ENCODE measurements at places on chromosomes 16 and 17.

DNA sequence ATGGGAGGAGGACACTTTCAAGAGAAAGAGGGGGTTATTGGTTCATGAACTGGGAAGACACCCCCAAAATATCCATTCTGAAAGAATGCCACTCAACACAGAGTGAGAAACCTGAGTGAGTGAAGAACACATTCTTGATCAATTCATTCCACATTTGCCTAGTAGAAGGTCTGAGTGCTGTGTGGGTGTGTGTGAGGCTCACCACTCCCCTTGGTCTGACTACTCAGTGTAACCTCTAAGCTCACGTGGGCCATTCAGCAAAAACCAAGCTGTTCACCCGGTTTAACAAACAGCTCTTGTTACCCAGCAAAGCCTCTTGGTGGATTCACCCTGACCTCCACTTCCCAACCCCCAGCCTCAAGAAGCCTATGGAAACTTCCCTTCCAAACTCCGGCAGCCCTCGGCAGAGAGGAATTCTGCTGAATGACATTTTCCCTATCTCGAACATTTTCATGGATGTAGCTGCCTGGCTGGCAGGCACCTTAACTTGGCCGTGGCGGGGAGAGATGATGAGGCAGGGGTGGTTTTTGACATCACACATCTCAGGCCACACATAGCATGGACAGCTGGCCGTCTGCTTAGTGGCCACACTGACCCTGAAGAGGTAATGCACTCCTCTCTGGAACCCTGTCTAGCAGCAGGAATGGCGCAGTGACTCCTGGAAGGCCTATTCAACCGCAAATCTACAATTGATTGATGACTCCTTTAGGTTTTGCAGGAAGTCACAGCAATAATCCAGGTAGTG is 11.6 kb downstream of the ST6GALNAC1 start:
- DNase-seq, result no peak

GRCh38 chr17:75094871-75095399 is 7.2 kb downstream of the SLC16A5 start:
- DNase-seq, result no peak

DNA sequence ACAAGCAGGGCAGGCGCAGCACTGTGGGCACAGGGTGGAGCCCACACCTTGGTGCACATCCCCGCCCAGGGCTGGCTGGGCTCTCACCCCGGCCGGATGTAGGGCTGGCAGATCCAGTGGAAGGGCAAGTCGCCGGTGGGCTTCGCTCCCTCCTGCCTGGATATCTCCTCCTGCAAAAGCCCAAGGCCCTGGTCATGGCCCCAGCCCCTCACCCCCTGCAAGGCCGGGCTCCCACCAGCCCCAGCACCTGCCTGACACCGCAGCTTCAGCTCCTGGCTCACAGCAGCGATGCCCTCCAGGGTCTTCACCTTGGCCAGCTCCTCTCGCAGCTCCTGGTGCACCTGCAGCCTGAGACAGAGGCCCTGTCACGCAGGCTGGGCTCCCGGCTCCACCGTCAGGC is 5.0 kb downstream of the DUS1L start:
- DNase-seq, result no peak

DNA sequence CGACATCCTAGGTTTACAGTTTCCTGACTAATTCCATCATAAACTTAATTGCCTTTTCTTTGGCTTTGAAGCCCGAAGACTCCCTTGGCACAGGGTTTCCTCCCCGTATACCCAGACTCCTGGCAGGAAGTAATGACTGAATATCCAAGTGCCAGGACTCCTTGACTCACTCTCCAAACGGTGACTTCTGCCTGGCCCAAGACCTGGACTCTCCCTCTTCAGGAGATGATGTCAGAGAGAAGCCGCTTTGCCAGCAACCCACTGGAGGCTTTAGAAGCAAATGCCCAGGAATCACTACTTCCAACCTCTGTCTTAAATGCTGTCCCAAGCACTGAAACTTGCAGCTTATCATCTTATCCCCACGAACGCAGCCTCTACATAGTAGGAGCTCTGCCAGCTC is 146.5 kb downstream of the RGS9 start:
- no peak for DNase-seq

DNA sequence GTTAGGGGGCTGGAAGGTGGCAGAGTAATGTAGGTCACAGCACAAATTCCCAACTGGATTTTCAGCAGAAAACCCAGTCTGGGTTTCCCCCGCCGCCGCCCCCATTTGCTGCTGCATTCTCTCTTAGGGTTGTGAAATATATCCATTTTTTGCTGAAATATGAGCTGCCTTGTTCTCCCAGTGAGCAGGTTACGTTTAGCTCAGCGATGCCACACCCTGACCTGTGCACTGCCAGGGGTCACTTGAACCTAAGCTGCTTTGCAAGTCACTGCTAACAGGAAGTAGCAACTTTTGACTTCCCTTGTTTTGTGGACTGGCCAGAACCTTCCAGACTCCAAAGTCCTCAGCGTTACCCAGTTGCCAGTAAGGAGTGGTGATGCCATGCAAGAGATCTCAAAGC is 274.1 kb downstream of the CPPED1 start:
- no peak for DNase-seq

DNA sequence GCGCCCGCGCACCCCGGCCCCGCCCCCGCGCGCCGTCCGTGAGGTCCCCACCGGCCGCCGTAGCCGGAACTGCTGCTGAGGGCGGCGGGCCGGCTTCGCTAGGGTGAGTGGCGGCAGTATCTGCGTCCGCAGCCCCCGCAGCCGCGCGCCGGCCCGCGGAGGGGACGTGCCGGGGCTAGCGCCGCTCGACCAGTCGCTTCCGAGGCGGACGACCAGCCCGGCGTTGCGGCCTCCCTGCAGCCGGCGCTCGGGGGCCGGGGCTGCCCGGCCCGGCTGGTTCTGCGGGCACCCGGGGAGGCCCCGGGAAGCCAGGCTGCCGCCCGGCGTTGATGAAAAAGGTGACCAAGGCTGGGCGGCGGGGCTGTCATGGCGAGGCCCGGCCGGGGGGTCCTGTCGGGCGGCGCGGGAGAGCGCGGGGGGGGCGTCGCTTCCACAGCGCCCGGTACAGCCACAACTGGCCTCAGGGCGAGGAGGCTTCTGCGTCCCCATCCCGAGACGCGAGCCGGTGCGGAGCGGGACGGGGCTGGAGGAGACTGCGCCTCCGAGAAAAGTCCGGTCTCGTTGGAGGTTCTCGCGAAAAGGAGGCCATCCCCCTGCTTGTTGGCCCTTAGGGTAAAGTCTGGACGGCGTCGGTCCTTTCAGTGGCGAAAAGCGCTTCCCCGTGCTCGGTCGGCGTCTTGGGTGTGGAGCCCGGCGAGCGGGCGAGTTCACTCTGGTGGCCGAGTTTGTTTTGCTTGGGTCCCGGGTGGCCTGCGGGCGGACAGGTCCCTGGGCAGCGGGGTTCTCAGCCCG is at the start of gene CRAMP1:
Gene CRAMP1 (plus strand): TSS at position 41 of the 792 bp plus-strand sequence. CDS start 2,280 bp downstream, outside the sequence.
- DNase-seq, result no peak

GRCh38 chr16:28193530-28194423 is 18.0 kb downstream of the XPO6 start:
- DNase-seq, result no peak

- peak; percentile 12 for DNase-seq
These were observed 95.2 kb upstream of the AXIN2 start for GRCh38 chr17:65656390-65657250.

DNA sequence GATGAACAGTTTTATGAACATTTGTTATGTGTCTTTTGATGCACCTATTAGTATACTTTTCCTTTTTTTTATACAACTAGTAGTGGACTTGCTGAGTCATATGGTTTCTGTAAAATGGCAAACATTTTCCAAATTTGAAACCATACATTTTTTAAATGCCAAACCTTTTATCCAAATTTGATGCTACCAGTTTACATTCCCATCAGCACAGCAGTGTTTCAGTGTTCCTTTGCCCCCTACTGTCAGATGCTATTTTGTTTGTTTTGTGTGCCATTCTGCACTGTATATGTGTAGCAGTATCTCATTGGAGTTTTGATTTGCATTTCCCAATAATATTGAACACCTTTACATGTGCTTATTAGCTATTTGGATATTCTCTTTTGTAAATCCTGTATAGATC is 219.4 kb downstream of the TANC2 start:
- no peak for DNase-seq

DNA sequence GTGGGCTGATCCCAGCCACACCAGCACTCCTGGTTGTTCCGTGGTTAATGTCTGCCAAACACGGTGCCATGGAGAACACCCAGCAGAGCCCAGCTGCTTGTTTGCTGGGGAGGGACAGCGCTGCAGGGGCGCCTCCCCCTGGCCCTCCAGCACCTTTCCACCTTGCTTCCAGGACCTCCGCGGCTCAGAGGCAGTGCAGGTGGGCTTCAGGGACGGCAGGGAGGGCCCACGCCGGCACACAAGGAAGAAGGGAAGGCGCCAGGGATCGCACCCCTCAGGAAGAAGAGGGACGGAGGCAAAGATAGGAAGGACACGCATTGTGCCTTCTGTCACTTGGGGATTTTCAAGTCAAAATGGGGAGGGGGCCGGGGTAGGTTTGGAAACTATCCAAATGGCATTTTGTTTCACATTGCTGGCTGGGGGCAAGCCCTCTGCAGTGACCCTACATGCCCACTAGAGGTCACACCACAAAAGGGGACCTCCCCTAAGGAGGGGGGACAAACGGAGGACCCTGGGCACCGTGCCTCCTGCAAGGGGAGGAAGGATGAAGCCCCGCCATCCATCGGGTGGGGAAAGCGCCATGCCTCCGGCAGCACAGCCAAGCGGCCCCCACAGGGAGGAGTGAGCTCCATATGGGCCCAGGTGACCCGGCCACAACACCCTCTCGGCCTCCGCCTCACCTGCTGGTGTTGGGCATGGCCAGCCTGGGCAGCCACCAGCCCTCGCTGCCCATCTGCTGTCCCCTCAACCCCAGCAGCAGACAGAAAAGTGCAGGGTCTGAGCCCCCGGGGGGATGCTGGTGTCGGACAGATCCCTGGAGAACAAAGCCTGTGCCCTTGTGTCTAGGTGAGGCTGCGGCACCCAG is 7.5 kb upstream of the C16orf95 start:
- DNase-seq, result peak; percentile 12

- no peak for DNase-seq
These were observed 120.6 kb downstream of the NPIPB5 start for GRCh38 chr16:22631264-22631663.

DNA sequence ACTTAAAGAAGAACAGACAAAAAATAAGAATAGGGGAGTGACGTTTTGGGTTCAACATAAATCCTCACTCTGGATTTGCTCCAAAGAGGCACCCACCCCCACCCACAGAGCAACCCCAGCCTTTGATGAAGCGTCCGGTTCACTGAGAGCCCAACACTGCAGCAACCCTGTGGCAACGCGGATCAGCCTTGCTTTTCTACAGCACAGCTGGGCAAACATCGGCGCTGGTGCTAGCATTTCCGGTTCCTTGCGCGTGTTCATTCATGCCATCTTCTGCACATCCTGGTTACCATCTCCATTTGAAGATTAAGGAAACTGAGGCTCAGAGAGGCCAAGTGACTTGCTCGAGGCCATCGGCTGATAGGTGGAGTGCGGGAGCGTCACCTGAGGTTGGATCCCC is 8.7 kb upstream of the GINS2 start:
- DNase-seq, result no peak

DNA sequence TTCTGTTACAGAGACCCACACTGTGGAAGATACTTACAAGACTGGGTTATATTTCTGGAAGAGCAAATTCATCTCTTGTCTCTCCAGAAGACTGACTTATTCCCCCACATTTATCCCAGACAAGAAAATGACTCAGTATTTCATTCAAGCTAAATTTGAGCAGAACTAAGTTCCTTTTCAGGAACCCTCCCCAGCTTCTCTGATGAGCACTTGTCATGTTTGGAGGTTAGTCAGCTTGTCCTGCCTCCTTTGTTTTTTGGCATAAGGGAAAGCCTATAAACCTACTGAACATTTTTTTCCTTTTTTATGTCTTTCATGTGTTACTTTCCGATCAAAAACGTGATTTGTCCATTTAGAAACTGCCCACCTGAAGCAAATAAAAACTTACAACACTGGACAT is 198.0 kb downstream of the C16orf95 start:
- no peak for DNase-seq

DNA sequence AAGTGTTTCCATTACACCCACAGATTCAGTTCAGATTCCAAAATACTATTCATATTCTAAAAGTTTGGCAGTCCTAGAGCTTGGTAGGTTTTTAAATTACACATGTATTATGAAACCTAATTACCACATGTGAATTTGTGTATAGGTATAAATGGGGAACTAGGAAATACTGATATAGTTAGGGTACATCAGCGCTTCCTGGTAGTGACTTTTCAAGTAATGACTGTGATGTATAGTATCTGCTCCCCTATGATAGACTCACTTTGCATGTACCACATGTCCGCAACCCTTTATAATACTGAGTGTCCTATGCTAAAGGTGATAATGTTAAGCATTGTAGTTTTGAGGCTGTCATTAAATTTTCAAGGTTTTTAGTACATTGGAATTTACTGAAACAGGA is 22.9 kb downstream of the CDK12 start:
- DNase-seq, result no peak

DNA sequence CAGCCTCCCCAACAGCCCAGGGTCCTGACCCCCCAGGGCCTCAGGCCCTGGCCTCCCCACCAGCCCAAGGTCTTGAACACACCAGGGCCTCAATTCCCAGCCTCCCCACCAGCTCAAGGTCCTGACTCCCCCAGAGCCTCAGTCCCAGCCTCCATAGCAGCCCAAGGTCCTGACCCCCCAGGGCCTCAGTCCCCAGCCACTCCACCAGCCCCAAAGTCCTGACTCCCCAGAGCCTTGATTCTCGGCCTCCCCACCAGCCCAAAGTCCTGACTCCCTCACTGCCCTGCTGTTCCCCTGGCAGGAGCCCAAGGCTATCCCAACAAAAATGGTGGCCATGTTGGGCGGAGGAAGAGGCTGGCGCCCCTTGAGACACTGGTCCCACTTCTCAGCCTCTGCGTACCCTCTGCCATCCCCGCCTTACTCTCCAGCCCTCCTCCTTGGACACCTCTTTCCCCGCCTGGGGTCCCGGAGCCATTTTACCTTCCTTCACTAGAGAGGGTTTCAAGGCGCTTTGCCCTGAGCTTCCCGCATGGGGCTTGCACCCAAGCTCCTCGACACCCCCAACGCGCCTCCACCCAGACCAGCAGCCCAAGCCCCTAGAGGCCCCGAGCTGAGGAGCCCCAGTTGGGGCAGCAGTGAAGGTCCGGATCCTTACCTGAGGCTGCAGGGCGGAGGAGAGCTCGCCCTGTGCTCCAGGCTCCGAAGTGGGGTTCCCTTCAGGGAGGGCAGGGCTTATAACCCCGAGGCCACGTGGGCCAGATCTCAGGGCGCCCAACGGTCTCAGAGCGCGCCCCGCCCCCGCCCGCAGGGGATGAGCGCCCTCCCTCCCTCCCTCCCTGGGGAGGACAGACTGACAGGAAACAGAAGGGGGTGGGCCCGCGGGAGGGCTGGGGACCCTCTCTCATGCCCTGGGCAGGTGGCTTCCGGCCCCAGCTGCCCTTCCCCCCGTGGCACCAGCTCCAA is 3.5 kb upstream of the TSPOAP1 start:
- DNase-seq, result peak; percentile 89

- no peak for DNase-seq
These were observed 9.9 kb upstream of the KDM8 start for GRCh38 chr16:27193300-27193990.

- DNase-seq, result no peak
These were observed 11.3 kb upstream of the PHOSPHO1 start for GRCh38 chr17:49241692-49242397.

GRCh38 chr17:7839876-7840261 is 5.9 kb downstream of the KDM6B start:
- DNase-seq, result no peak

- DNase-seq, result no peak
These were observed 2.5 kb downstream of the TBX21 start for GRCh38 chr17:47735536-47736011.
